ENCODE measurements at places on chromosomes 7 and 10. TPM values are rescaled to one million over a fixed set of nuclear protein-coding genes. Genes with fewer than 3 reads are reported as not detected.

INTS15 gene
- total RNA-seq: 8.9 TPM

OR2F1 gene
- not detected for total RNA-seq

LIPN gene
- total RNA-seq: not detected

SPRN gene
- total RNA-seq: 0.59 TPM

ZNF25 gene
- 18.1 TPM for total RNA-seq

GNAT3 gene
- not detected for total RNA-seq

THSD7A gene
- 0.30 TPM for total RNA-seq

ASNS gene
- 69.5 TPM for total RNA-seq

TMEM176A gene
- total RNA-seq: not detected

TRPV5 gene
- not detected for total RNA-seq

MINDY4 gene
- 3.9 TPM for total RNA-seq

PKD1L1 gene
- under 0.01 TPM for total RNA-seq

MRC1 gene
- 0.05 TPM for total RNA-seq

EBLN1 gene
- total RNA-seq: not detected

PRF1 gene
- total RNA-seq: not detected
